Activated T-cell treated with anti-CD3 and anti-CD28 coated beads for 24 hours (primary cell): ENCODE measurements at places on chromosomes 4 and X.

GRCh38 chr4:2808001-2808400, 15.1 kb downstream of the SH3BP2 start:
- no peak for DNase-seq

GRCh38 chr4:170035231-170035630, 9.0 kb upstream of the MFAP3L start:
- no peak for DNase-seq

DNA sequence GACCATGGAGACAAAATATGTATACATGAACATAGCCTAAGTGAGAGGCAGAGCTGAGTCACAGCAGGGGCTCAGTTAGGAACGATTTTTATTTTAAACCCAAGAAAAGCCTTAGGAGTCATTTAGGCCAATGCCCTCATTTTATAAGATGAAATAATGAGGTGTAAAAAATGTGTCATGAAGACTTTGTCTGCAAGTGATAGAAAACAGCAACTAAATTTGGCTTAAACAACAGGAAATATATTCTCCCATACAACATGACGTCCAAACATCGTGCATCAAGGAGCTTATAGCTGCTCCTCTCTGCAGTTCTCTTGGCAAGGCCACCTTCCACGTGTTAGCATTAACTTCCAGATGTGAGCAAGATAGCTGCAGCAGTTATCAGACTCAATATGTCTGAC, 16.8 kb downstream of the SCFD2 start:
- no peak for DNase-seq

DNA sequence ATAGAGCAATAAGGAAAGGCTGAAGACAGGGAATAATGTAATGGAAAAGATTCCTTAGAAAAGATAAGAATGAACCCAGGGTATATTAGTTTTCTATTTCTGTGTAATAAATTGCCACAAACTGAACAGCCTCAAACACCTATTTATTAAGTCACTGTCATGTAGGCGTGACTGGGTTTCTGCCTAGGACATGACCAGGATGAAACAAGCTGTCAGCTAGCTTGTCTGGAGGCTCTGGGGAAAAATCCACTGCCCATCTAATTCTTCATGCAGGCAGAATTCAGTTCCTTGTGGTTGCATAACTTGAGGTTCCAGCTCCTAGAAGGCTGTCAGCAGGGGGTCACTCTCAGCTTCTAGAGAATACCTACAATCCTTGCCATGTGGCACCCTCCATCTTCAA, 277.7 kb downstream of the TMA16 start:
- DNase-seq, result no peak

DNA sequence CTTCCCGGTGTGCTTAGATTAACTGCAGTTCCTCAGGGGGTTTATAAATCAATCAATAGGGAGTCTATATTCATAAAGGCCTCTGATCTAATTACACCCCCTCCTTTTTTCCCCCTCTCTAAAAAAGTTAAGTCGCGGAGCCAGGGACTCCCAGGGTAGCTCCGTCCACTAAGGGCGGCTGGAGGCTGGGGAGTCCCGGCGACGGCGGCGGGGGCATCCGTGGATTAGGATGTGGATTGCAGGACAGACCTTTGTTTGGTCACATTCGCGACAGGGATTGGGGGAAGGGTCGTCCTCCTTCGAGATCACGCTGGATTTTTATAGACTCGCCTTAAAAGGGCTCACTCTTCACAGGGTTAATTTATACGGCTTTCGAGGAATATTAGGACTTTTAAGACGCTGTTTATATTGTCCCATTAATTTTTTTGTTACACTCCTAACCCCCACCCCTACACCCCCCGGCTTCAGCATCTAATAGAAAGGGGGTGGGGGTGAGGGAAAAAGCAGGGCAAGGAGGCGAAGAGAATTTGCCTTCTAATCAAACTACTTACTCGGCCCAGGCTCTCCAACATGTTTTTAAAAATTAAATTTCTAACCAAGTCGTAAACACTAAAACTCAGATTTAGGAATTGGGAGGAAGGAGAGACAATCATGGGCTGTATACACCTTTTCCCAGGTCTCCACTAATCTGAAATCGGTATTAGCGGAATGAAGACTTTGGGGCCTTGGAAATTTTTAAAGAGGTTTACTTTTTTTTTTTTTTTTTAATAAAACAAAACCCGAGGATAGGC, 8.5 kb downstream of the PITX2 start:
- no peak for DNase-seq

- no peak for DNase-seq
Measured at GRCh38 chr4:52868133-52868532, 6.0 kb downstream of the RASL11B start.

GRCh38 chr4:31097999-31098398, 377.8 kb downstream of the PCDH7 start:
- no peak for DNase-seq

GRCh38 chrX:135089126-135089525, 31.2 kb downstream of the ETDB start:
- no peak for DNase-seq

- DNase-seq, result no peak
Measured at GRCh38 chr4:122500852-122501501, 44.5 kb upstream of the IL2 start.

- DNase-seq, result no peak
Measured at GRCh38 chr4:110164251-110164650, 34.2 kb downstream of the ELOVL6 start.

DNA sequence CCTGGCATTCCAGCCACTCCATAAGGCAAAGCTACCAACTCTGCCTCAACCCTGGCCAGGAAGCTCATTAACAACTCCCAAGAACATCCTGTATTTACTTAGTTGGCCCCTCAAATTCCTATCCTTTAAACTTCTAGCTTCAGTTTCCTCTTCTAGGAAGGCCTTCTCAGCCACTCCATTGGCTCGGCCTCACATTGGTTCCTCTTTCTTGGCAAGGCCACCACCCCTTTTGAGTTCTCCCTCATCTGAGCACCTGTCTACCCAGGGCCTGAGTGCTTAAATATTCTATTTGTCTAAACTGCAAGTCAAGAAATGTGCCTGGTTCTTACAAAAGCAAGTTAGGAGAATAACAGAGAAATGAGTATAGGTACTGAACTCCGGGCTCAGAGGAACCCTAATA, 10.0 kb downstream of the SMC1A start:
- no peak for DNase-seq

DNA sequence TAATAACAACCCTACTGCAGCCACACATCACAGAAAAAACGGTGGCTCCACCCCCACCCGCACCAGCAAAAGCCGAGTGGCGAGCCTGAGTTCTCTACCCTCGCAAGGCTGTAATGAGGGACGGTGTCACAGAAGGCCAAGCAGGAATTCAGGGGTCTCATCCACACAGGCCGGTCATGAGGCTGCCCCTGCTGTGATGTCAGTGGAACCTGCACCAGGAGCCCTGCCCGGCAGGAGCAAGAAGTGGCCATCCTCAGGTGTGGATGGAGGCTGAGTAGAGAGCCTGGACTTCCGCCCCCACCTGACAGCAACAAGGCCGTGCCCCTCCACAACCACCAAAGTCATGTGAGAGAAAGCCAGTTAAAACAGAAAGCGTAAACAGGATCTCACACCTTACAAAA, 20.6 kb downstream of the LYAR start:
- no peak for DNase-seq

GRCh38 chr4:184651899-184652298, 2.4 kb downstream of the PRIMPOL start:
- no peak for DNase-seq

GRCh38 chr4:153824501-153824900, 35.6 kb upstream of the SFRP2 start:
- DNase-seq, result no peak

GRCh38 chrX:35680940-35681346, 117.2 kb upstream of the MAGEB16 start:
- no peak for DNase-seq

- DNase-seq, result no peak
Measured at GRCh38 chr4:158964114-158964727, 138.7 kb upstream of the RAPGEF2 start.
